ENCODE measurements at places on chromosomes 12 and 14. TPM values are rescaled to one million over a fixed set of nuclear protein-coding genes. Genes with fewer than 3 reads are reported as not detected.
A peak's percentile ranks its signal among the peaks of the same experiment; 100 is the strongest.

RFLNA gene
- 7.7 TPM for total RNA-seq

GRCh38 chr12:2925322-2925995, 33.7 kb upstream of the TEAD4 start:
- peak; percentile 17 for DNase-seq

DNA sequence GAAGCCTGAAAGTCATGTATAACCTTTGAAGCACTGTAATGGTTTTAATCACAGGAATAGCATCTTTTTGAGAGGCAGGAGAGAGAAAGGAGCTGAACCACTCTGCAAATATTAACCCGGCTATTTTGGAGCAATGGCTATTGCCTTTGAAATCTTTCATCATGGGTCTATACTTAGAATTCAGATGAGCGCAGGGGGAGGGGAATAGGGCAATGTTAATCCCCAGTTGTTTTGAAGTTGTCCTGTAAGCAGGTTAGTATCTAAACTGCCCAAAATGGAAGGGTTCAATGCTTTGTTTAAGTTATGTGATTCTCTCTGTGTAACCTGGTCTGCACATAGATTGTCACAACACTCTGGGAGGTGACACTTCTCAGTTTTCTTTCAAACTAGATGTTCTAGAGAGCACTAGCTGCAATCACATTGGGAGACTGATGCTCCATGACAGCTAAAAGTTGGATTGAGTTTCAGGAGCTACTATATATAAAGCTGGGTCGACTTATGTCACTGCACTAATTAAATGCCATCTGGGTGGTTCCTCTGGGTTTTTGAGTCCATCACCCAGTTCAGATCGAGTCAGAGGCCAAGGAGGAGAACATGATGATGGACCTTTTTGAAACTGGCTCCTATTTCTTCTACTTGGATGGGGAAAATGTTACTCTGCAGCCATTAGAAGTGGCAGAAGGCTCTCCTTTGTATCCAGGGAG, at the start of gene MYF6:
Gene MYF6, plus strand, starts transcription at position 509 of the 704 bp plus-strand sequence. Its CDS starts 86 bp downstream, at position 595.
- DNase-seq = no peak

DNA sequence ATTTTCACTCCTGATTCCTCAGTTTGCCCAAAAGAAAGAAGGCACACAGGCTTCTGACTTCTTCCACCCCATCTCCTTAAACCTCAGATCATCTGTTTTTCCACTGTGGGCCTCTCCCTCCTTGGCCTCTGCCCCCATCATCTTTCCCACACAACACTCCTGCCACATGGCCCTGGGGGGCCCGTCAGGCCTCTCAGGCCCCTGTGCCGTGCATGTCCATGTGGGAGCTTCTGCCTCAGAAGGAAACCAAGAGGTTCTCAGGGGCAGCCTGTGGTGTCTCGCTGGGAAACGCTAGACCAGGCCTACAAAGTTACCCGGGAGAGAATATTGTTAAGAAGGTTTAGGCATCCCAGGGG, 8.0 kb downstream of the KLHL33 start:
- DNase-seq = no peak

SLC5A8 gene
- total RNA-seq = not detected

ADCY4 gene
- not detected for total RNA-seq

G2E3 gene
- 22.0 TPM for total RNA-seq

BAG5 gene
- total RNA-seq = 5.4 TPM

NFYB gene
- total RNA-seq = 34.1 TPM

ISM2 gene
- total RNA-seq = not detected

DNA sequence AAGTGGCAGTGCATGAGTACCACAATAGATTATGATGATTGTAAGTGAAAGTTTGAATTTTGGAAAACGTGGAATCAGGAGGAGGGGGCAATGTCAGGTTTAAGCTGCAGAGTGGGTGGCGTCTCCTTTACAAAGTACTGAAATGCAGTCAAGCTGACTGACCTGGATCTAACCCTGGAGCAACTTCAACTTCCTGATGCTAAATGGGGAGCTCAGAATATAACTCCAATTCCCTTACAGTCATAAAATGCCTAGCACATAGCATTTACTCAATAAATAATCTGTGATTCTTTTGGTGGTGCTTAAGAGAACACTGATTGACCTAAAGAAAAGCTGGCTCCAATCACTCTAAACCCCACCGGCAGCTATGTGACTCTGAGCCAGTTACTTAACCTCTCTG, 38.5 kb downstream of the CCDC60 start:
- no peak for DNase-seq
